ENCODE measurements at places on chromosomes 7 and 10.

- no peak for DNase-seq
Measured at GRCh38 chr7:46179061-46179610, 258.1 kb upstream of the IGFBP3 start.

DNA sequence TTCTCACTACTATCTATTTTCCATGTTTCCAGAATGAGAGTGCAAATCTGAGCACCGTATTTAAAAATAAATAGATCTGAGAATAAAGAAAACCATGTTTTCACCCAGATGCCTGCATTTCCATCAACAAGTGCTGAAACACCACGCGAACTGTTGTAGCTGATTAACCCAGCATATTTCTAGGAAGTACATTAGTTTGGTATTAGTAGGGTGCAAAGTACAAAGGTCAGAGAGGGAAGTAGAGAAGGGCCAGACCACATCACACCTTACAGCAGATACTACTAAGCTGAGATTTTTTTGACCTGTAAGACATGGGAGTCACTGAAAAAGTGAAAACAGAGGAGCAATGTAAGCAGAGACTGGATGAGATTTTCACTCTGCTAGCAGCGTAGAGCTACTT lies 181.3 kb downstream of the IMMP2L start:
- DNase-seq: no peak

GRCh38 chr10:106424054-106424453 lies 740.5 kb downstream of the SORCS1 start:
- no peak for DNase-seq

GRCh38 chr7:135831455-135832195 lies 83.0 kb upstream of the FAM180A start:
- DNase-seq: no peak

DNA sequence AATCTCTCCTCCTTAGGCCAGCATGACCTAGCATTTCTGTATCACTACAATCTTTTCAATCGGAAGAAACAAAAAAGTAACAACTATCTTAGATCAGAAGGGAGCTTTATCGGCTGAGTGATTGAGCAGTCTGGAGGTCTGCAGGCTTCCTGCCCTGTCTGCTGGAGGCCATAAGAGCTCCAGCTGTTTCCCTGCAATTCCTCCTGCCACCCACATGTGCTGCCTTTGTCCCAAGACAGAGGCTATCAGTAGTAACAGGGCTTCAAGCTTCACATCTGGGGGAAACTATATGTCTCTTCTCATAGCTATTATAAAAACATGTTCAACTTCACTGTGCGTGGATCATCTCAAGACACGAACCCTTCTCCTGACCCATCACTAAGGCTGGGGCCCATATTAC lies 70.1 kb upstream of the VWC2 start:
- DNase-seq: no peak

GRCh38 chr7:43072530-43072929 lies 39.9 kb upstream of the HECW1 start:
- DNase-seq: no peak

DNA sequence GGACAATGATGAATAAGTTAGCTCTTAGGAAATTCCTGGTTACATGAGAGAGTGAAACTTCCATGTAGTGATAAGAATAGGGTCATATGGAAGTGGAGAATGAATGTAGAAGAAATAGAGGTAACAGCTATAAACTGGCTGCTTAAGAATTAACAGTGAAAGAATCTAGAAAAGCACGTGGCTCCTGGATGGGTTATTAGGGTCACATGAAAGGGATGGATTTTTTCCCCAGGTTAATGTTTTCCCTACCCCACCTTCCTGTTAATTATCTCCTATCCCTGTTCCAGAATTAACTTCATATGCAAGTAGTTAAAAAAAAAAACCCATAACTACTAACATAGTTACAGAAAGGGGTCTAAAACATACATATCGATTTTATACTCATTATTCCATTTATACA lies 58.0 kb downstream of the ANKIB1 start:
- no peak for DNase-seq

- no peak for DNase-seq
Measured at GRCh38 chr7:89401099-89401498, 605.6 kb upstream of the TEX47 start.

DNA sequence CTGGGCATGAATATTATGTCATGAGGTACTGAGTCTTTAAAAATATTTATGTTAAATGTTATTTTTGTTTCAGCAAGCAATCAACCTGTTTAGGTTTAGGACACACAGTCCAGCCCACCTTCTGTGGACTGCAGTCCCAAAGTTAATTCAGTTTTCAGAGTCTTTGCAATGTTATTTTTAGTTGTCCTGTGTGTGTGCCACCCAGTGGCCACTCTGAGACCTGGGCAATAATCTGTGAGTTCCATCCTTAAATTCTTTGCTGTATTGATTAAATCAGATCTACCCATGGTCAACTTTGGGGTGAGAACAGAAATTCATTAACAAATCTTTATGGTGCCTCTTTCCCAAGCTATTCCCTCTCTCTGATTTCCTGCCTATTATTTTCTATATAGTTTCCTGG lies 415.1 kb downstream of the CCSER2 start:
- no peak for DNase-seq

- no peak for DNase-seq
Measured at GRCh38 chr10:69407621-69408301, 9.0 kb downstream of the TACR2 start.

GRCh38 chr7:105480931-105481330 lies 41.1 kb downstream of the PUS7 start:
- no peak for DNase-seq

GRCh38 chr7:43004082-43004481 lies 71.9 kb downstream of the MRPL32 start:
- DNase-seq: no peak

DNA sequence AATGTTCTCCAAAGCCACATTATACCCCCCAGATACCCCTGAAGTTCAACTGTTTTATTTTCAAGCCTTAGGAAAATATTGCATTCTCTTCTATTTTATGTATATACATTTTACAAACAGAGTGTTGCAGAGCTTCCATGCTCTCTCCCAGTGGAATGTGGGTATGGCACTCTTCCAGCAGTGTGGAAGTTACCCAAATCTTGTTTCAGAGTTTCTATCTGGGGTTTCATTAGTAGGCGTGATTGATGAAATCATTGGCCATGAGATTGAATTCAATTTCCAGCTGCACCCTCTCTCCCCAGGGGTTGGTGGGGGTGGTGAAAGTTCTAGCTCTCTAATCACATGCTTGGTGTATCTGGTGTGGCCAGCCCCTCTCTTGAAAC lies 350.4 kb downstream of the RPS24 start:
- no peak for DNase-seq

DNA sequence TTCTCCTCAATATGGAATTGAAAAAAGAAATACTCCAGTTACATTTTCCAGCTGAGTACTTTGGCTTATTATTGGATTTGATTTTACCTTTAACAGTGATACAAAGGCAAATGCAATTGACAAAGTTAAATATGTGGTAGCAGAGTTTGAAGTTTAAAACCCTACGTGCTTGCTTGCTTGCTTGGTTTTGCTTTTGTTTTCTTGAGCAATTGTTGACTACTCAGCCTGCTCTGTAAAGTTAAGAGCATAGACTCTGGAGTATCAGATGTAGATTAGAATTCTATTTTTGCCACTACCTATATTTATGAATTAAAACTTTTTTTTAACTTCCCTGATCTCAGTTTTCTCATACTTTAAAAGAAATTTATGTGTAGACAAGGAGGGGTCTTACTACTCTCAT lies 51.4 kb downstream of the PCDH15 start:
- DNase-seq: no peak

Measured in activated gamma-delta T cell (primary cell).